KBM-7 (cell line): ENCODE measurements at places on chromosomes 5 and 9.
A peak's percentile ranks its signal among the peaks of the same experiment; 100 is the strongest.

DNA sequence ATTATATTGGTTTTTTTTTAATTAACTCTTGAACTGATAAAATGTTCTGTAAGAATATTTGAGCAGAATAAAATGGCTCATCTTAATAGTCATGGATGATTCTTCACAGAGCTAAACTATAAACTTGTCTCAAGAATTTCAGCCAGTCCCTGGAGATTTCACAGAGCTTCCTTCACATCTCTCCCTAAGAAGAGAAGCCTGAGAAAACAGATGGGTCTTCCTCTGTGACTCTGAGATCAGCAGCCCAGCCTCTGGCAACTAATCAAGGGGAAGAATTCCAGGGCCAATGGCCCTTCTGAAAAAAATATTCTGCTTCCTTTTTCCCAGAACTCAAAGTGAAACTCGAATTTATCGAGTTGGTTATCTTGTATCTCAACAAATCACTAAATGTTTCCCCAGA lies 122.2 kb upstream of the ITGA1 start:
- no peak for DNase-seq

- DNase-seq = no peak
These were observed 416.4 kb downstream of the EFNA5 start for GRCh38 chr5:107254214-107254901.

GRCh38 chr9:104961238-104961637 lies 33.3 kb upstream of the ABCA1 start:
- DNase-seq = peak; percentile 59

GRCh38 chr9:77752554-77752953 lies 104.4 kb upstream of the GNA14 start:
- DNase-seq = no peak

GRCh38 chr5:89972901-89973300 lies 436.7 kb downstream of the CETN3 start:
- no peak for DNase-seq

DNA sequence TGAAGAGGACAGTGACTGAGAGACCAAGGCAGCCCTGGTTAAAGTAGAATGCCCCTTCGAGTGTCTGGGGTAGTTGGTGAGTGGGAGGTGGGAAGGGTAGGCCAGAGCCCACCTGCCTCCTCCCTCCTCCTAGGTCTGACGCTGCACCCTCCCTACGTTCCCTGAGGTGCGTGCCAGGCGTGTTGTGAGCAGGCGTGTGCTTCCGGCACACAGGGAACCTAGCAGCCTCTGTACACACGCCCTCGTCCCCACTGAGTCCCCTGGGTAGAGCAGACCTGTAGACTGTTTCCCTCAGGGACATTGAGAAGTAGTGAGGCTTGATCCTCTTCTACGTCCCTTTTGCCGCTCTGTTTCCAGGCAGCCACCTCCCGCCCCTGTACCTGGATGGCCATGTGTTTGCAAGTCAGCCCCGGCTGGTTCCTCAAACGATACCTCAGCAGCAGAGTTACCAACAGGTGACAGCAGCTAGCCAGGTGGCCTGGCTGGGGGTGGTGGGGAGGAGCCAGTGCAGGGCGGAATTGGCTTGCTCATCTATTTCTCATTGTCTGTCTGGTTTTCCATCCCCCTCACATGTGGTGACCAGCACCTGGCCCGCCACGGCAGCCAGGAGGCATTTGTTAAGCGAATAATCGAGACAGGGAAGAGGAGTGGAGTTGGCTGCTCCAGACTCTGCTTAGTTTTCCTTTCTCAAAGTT lies 16.8 kb upstream of the POMT1 start:
- DNase-seq = no peak

DNA sequence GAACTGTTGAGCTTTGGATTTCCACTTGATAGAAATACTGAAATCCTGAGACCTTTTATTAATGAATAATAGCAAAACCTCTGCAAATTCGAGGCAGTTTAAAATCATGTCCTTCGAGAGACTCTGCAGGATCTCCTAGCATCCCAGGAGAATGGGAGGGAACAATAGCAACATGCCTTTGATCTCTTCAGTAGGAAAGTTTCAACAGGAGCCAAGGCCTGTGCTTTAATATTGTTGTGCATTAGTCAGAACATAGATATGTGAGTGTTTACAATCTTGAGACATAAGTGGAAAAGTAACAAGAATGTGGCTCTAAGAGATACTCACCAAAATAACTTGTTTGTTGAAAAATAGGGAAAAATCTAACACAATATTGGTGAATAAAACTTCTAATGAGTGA lies 83.3 kb upstream of the LHFPL2 start:
- no peak for DNase-seq

DNA sequence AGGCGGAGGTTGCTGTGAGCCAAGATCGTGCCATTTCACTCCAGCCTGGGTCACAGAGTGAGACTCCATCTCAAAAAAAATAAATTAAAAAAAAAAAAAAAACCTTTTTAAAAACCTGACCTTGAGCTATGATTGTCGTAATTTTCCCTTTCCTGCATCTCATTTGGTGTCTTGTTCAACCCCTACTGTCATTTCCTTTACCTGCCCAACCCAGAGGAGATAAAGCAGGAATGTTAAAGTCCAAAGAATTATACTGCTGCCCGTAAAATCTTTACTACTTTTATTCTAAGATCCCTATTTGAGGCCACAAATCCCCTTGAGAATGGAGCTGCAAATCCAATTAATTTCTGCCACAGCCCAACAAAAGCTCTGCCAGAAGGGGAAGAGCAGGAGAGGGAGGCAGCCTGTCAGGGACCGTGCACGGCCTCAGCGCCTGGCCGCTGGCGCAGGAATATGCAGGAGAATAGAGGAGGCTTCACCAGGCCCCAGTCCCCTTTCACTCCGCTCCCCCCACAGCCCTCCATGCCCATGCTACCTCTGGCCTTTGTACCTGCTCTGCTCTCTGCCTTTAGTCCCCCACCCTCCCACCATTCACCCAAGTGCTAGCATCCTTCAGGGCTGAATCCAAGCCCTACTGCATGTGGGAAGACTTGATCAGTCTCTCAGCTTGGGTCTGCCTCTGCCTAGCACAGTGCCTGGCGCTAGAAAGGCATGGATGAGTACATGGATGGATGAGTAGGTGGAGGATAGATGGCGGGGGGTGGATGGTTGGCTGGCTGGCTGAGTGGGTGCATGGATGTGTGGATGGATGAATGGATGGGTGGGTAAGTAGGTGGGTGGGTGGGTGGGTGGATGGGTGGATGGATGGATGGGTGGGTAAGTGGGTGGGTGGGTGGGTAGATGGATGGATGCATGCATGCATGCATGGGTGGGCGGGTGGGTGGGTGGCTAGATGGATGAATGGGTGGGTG lies 99.8 kb upstream of the SARDH start:
- DNase-seq = no peak

DNA sequence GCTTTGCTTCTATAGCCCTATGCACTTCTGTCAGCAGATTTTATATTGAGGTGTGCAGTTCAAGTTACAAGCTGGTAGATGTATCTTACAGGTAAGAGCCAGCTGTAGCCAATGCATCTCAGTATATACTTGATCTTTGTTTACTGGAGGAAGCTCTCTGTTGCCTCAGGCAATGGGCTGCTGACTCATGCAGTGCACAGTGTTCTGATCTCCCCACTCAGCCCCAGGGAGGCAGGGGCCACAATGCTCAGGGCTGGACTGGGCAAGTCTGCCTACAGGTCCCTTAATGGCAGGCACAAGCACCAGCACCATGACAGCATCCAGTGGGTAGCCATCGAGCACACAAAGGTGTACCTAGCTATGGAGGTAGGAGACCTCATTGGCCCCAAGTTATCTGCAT lies 178.8 kb upstream of the CDH10 start:
- no peak for DNase-seq
